NCI-H82 (cell line): ENCODE measurements at places on chromosomes 13 and 19.

GRCh38 chr13:73038064-73038463 is 20.7 kb upstream of the KLF5 start:
- no peak for DNase-seq

DNA sequence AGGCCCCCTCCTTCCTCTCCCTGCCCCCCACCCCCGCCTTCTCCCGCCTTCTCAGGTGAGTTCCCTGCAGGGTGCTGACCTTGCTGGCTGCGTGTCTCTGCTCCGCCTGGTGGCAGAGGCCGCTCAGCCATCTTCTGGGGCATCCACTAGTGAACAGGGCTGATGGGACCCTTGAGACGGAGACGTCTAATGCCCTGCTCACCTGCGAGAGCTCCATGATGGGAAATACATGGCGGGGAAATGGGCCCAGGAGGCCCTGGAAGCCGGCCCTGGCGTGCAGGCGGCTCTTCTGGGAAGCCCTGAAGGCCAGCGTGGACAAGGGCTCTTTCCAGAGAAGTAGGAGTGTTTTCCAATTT is 15.2 kb upstream of the F7 start:
- no peak for DNase-seq

GRCh38 chr13:53501387-53501786 is 472.8 kb downstream of the OLFM4 start:
- DNase-seq = no peak

DNA sequence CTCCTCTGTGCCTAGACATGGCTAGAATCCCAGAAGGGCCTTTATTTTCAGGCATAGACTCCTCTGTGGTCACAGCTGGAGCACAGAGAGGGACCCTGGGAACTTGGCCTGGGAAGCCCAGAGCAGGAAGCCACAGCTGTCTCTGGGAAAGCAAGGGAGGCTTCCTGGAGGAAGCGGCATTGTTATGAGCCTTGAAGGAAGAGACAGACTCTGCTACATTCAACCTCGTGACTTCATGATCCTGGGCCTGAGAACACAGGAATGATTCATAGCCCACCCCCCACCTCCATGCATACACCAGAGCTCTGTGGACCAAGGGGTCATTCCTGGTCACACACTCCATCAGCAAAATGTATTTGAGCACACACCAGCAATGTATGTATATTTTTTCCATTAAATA is 8.6 kb downstream of the RDH8 start:
- no peak for DNase-seq

DNA sequence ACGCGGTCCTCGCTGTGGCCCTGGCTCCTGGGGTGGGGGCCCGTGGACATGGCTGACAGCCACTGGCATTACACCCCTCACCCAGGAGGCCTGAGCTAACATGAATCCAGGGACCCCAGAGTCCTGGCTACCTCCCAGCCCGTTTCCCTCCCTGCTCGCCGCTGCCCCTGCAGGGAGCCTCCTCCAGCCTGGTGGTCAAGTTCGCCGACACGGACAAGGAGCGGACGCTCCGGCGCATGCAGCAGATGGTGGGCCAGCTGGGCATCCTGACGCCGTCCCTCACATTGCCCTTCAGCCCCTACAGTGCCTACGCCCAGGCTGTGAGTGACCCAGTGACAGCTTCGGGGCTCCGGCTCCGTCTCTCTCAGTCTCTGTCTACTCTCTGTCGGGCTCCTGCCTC is 56.6 kb downstream of the CELF5 start:
- no peak for DNase-seq

DNA sequence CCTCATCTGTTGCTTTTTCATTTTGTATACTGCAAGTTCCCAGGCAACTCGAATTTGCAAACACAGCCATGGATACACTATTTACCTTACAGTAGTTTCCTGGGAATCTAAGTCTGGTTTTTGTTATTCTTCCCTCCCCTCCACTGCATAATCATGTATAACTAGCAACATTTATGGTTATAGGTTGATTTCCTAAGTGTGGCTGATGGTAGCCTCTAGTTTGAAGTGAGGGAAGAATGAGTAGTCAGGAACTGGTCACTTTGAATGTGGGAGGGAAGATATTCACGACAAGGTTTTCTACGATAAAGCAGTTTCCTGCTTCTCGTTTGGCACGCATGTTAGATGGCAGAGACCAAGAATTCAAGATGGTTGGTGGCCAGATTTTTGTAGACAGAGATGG is at the start of gene KCNRG:
KCNRG (plus strand) TSS at position 187 of the 400 bp plus-strand sequence; CDS start at position 237, 50 bp downstream.
- DNase-seq = no peak

GRCh38 chr13:33380487-33381079 is 95.0 kb upstream of the STARD13 start:
- no peak for DNase-seq

DNA sequence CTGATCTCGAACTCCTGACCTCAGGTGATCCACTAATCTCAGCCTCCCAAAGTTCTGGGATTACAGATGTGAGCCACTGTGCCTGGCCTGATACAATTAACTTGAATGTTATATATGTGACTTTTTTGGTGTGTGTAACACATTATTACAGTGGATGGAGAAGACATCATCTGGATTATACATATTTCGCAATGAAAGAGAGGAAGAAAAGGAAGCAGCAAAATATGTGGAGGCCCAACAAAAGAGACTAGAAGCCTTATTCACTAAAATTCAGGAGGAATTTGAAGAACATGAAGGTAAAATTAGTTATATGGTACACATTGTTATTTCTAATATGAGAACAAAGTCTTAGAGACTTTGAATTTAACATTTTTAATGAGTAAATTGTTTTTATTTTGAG is 55.5 kb downstream of the BRCA2 start:
- DNase-seq = no peak

DNA sequence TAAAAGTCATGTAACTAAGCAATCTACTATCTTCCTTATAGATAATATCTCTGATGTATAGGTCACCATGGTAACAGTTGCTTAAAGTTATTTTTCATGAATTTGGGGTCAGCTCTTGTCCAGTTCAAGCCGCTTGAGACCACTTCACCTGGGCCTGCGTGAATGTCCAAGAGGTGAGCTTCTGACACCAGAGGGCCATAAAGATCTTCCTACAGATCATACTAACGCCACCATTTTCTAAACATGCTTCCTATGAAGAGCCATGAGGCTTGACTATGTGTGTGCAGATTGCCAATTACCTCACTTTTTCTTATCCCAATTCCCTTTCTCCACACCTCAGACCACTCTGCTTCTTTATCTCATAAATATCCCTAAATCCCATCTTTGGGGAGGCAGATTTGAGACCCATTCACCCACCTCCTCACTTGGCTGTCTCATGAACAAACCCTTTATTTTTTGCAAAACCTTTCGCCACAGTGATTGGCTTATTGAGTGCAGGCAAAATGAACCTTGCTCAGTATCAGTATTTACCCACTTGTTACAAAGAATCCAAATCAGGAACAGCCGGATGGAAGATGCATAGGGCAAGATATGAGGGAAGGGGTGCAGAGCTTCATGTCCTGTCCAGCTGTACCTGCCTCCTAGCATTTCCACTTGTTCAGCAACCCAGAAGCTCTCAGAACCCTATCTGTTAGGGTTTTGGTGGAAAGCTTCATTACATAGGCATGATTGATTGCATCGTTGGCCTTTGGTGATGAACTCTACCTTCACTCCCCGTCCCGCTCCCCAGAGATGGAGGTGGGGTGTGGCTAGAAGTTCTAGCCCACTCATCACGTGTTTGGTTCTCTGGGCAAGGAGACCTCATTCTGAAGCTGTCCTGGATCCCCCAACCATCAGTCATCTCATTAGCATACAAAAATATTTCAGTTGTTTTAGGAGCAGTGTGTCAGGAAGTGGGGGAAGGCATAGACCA is 34.2 kb downstream of the FAM187B start:
- no peak for DNase-seq

DNA sequence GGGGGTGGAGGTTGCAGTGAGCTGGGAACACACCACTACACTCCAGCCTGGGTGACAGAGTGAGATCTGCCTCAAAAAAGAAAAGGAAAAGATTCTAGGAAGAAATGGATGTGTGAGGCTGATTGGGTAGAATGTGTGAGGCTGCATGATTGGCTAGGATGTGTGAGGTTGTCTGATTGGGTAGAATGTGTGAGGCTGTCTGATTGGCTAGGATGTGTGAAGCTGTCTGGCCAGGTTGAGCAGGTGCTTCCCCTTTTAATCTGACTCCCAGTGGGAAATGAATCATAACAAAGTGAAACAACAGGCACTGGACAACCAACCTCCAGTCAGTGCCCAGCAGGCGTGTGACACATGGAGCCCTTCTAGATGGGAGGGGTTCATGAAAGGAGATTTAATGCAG is 14.7 kb downstream of the C13orf46 start:
- no peak for DNase-seq

- no peak for DNase-seq
These were observed 125.6 kb downstream of the SPRY2 start for GRCh38 chr13:80215368-80215767.

- DNase-seq = peak; percentile 67
These were observed 92.9 kb upstream of the SGCG start for GRCh38 chr13:23087880-23088279.

DNA sequence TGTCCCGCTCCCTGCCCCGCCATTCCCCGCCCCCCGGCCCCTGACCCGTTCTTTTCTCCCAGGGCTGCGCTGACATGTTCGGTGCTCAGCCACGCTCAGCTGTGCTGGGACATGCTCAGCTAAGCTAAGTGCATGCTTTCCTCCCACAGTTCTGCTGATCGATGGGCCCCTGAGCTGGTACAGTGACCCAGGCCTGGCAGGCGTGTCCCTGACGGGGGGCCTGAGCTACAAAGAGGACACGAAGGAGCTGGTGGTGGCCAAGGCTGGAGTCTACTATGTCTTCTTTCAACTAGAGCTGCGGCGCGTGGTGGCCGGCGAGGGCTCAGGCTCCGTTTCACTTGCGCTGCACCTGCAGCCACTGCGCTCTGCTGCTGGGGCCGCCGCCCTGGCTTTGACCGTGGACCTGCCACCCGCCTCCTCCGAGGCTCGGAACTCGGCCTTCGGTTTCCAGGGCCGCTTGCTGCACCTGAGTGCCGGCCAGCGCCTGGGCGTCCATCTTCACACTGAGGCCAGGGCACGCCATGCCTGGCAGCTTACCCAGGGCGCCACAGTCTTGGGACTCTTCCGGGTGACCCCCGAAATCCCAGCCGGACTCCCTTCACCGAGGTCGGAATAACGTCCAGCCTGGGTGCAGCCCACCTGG is 3.7 kb downstream of the TNFSF9 start:
- no peak for DNase-seq

DNA sequence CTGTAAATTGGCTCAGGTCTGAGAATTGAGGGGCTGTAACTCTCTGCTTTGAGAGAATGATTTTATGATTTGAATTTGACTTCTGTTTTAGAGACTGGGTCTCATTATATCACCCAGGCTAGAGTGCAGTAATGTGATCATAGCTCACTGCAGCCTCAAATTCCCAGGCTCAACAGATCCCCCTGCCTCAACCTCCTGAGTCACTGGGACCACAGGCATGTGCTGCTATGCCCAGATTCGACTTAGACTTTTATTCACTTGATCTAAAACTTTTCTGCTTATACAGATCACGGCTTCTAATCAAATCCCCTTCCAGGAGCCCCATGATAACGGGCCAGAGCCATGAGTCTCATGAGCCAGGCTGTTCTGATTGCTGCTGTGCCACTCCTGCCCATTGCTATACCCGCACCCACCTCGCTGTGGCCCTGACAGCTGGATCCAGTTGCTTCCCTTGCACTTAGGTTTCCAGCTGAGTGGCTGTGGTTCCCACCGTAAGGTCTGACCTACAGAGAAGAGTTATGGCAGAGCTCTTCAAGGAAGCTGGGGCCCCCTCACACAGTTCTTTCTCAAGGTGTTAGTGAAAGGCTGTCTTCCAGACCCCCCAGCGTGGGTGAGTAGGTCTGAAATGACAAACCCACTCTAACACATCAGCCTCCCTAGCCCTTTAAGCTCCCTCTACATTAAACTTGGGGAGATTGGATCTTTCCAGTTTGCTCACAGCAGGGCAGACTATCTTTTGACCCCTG is 251.2 kb upstream of the SGCG start:
- DNase-seq = no peak

- DNase-seq = peak; percentile 52
These were observed 6.9 kb downstream of the UPK1A start for GRCh38 chr19:35673121-35673804.

GRCh38 chr19:2084993-2085720 is 11.0 kb downstream of the MOB3A start:
- DNase-seq = no peak

DNA sequence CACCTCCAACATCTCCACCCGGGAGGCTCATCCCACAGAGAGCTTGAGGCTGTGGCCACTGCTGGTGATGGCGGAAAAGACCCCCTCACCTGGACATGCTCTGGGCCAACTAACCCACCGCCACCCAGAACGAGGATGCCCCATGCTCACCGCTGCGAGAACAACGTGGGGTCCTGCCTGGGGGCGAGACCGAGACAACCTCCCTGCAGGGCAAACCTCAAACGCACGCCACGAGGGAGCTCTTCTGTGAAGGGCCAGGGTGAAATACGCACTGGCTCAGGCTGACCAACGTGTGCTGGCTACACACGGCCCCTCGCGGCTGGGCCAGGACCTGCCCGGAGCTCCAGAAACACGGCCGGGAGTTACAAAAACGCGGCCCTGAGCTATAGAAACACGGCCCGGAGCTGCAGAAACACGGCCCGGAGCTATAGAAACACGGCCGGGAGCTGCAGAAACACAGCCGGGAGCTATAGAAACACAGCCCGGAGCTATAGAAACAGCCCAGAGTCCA is 19.0 kb upstream of the PLPP2 start:
- DNase-seq = no peak

GRCh38 chr13:51230477-51231105 is 8.4 kb downstream of the FAM124A start:
- DNase-seq = peak; percentile 57

GRCh38 chr13:101291206-101291605 is 125.1 kb downstream of the NALCN start:
- no peak for DNase-seq

DNA sequence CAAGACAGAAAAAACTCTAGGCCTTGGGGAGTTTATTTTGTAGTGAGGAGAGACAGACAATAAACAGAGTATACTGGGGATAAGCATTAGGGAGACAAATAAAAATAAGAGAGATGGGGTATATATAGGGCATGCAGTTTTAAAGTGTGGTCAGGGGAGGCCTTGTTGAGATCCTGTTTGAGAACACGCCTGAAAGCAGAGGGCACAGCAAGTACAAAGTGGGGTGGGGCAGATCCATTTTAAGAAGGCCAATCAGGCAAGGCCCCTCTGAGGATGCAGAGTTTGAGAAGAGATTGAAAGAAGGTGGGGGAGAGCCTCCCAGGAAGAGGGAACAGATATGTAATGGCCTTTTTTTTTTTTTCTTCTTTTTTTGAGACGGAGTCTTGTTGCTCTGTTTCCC is 2.1 kb downstream of the PPP2R1A start:
- no peak for DNase-seq

- DNase-seq = peak; percentile 69
These were observed 990 bp downstream of the MYO9B start for GRCh38 chr19:17076543-17076991.
